Activated CD8-positive, alpha-beta T cell treated with anti-CD3 and anti-CD28 coated beads, Interleukin-2, amount 10 ng/mL, durations not matched to agents 7 days and 5 days (primary cell): ENCODE measurements at places on chromosomes 7 and 10.

- no peak for DNase-seq
Measured at GRCh38 chr10:98295401-98295811, 27.4 kb upstream of the LOXL4 start.

- no peak for DNase-seq
Measured at GRCh38 chr10:20247891-20248708, 431.9 kb downstream of the PLXDC2 start.

DNA sequence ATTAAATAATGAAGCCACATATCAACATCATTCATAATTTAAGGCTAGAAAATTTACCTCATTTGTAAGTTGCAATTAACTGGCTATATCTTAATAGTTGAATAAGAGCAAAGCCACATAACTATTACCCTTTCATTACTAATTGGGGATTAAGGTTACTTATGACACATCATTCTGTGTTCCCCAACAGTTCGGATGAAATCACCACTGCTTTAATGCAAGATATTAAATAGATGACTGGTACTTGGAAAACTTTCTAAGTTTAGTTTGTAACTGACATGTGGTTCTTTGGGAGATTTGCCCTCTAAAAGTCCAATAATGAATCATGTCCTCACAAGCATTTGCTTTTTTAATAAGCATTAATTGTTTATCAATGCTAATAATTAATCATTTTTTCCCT, 109.1 kb downstream of the MTERF1 start:
- no peak for DNase-seq

- no peak for DNase-seq
Measured at GRCh38 chr7:135756191-135756590, 7.6 kb upstream of the FAM180A start.

- no peak for DNase-seq
Measured at GRCh38 chr7:128251337-128251736, 10.3 kb downstream of the LEP start.

DNA sequence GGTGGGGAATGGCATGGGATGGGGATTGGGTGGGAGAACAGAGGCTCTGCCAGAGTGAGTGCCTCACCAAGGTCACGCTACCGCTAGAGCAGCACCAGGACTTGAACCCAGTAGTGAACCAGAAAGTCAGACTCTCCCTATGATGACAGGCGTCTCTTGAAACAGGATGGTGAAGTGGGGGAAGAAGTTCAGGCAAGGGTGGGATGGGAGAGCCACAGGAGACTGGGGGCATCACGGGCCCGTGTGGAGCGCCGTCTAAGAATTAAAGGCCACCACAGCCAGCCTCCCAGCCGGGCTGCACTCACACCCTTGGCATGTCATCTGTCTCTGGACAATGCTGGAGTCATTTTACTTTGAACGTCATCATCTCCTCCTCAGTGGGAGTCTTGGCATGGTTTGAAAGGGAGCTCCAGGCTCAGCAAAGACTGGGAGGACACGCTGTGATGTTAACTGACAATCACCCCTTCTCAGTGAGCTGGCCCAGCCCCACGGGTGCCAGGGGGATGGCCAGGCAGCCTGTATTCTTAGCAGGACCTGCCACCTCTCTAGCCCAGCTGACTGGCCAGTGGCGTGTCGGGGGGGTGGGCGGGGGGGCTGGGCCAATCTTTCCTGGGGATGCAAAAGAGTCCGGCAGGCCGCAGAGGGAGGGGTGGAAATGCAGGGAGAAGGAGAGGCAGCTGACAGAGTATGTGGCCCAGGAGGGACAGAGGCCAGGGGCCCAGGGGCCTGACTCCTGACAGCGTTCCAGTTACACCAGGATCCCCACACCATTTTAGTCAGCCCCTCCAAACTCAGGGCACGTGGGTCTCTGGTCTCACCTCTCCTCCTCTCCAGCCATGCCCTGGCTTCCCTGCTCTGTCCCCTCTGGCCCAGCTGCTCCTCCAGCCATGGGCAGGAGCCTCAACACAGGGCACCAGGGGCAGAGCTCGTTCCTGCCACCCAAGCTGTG, 96.2 kb downstream of the VOPP1 start:
- no peak for DNase-seq

DNA sequence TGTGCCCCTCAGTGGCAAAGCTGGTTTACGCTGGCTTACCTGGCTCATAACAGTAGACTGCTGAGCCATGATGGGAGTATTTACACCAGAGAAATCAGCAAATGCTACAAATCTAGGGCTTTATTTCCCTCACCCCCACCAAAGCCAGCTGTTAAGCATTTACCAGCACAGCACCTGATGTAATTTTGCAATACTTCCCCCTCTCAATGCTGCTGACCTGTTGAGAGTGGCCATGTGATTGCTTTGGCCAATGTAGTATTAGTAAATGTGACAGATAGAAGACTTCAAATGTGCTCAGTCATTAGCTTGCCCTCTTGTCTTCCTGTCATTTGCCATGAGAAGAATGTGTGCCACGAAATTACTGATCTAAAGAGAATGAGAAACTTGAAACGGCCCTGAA, 46.6 kb downstream of the HERPUD2 start:
- DNase-seq, result no peak

- DNase-seq, result no peak
Measured at GRCh38 chr7:116497708-116498107, 1.8 kb upstream of the CAV2 start.

GRCh38 chr10:110392868-110393740, 88.4 kb upstream of the SMNDC1 start:
- DNase-seq, result no peak

- DNase-seq, result no peak
Measured at GRCh38 chr10:129331207-129331838, 135.7 kb upstream of the MGMT start.

GRCh38 chr10:98344589-98345038, 70.4 kb downstream of the PYROXD2 start:
- no peak for DNase-seq

DNA sequence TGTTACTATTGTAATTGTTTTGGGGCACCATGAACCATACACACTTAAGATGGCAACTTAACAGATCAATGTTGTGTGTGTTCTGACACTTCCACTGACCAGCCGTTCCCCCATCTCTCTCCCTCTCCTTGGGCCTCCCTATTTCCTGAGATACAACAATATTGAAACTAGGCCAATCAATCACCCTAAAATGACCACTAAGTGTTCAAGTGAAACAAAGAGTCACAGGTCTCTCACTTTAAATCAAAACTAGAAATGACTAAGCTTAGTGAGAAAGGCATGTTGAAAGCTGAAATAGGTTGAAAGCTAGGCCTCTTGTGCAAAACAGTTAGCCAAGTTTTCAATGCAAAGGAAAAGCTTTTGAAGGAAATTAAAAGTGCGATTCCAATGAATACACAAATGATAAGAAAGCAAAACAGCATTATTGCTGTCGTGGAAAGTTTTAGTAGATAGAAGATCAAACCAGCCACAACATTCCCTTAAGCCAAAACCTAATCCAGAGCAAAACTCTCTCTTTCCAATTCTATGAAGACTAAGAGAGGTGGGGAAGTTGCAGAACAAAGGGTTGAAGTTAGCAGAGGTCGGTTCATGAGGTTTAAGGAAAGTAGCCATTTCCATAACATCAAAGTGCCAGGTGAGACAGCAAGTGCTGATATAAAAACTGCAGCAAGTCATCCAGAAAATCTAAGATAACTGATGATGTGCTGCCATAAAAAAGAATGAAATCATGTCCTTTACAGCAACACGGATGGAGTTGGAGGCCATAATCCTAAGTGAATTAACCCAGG, 90.6 kb downstream of the MTPN start:
- no peak for DNase-seq

DNA sequence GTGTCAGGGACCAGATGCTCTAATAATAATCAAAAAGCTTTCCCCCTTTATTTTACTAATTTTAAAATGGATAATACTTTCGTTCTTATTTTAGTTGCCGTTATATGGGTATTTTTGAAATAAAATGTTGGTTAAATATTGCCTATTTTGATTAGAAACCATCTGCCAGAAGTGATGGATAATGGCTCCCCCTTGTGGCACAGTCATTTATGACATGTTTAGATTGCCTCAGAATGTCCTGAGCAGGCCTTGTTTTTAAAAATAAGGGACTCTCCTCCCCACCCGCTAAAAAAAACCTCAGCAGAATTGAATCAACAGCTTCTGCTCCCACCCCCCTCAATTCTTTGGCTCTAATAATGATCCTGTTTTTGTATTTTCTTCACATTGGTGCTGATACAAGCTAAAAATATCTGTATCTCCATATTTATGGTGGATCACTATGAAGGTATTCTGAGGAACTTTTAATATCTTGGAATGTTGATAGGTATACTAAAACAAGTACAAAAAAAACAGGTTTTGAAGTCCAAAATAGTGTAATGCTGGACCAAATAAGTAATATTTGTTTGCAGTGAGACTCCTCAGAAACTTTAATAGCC, 38.8 kb downstream of the TMEM60 start:
- peak; percentile 81 for DNase-seq

- no peak for DNase-seq
Measured at GRCh38 chr7:97460433-97460832, 271.5 kb upstream of the TAC1 start.

- no peak for DNase-seq
Measured at GRCh38 chr7:114085313-114085591, 166.4 kb upstream of the PPP1R3A start.

DNA sequence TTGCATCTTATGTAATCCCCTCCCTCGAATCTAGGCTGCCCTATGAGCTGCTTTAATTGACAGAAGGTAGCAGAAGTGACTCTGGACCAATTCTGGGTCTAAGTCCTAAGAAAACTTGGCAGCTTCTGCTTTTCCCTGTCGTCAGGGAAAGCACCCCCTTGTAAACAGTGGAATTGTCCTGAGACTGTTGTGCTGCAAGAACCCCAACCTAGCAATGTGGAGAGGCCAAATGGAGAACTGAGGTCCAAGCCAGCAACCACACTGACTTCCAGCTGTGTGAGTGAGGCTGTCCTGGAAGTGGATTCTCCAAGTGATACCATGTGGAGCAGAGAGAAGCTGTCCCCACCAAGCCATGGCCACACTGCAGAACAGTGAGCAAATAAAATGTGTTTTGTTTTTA, 75.5 kb downstream of the ARHGAP22 start:
- DNase-seq, result no peak

GRCh38 chr7:24199978-24200377, 84.0 kb upstream of the NPY start:
- DNase-seq, result no peak

DNA sequence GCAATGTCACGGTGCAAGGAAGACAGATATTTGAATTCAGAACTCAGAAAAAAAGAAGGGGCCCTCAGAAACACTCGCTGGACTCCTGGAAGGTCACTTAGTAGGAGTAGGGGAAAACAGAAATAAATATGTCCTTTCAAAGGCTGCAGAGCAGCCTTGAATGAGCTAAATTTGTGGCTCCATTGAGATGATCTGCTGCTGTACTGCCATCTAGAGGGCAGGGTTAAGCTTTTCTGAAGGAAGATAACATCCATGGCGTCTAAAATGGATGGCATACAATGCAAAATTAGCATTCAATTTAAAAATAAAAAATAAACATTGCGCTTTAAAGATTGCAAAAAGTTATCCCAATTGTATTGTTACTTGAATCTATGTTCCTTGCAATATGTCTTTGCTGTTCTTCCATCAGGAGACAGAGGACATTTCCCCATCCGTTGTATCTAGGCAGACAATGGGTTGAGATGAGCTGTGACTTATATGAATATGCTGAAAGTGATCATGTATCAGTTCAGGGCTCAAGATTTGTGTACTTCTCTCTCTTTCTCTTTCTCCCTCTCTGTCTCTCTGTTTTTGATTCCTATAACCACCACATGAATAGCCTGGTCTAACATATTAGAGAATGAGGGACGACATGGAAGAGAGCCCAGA, 642.2 kb downstream of the SH2D4B start:
- peak; percentile 21 for DNase-seq

GRCh38 chr7:1076184-1077072, 11.5 kb upstream of the GPER1 start:
- DNase-seq, result no peak

DNA sequence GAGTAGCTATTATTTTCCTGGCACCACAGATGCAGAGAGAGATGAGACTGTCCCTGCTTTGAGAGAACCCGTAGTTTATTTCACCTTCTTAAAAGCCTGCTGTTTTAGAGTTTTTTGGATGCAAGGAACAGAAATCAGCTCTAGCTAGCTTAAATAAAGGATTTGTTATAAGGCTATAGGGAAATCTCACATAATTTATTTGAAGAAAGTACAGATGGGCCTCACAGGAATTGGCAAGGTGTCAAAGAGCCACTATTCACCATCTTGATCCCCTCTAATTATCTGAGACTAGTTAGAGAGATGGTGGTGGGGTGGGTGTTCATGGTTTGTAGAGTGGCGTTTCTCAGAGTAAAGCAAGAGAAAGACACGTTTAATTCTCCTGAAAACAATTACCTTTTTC, 7.3 kb downstream of the KMT2E start:
- DNase-seq, result no peak

- no peak for DNase-seq
Measured at GRCh38 chr7:154569916-154570315, 433.0 kb downstream of the PAXIP1 start.

GRCh38 chr7:47283497-47284131, 298.3 kb downstream of the TNS3 start:
- DNase-seq, result no peak

- no peak for DNase-seq
Measured at GRCh38 chr10:77350134-77350533, 287.5 kb downstream of the KCNMA1 start.

- DNase-seq, result no peak
Measured at GRCh38 chr7:95595746-95596197, 544 bp downstream of the PDK4 start.

DNA sequence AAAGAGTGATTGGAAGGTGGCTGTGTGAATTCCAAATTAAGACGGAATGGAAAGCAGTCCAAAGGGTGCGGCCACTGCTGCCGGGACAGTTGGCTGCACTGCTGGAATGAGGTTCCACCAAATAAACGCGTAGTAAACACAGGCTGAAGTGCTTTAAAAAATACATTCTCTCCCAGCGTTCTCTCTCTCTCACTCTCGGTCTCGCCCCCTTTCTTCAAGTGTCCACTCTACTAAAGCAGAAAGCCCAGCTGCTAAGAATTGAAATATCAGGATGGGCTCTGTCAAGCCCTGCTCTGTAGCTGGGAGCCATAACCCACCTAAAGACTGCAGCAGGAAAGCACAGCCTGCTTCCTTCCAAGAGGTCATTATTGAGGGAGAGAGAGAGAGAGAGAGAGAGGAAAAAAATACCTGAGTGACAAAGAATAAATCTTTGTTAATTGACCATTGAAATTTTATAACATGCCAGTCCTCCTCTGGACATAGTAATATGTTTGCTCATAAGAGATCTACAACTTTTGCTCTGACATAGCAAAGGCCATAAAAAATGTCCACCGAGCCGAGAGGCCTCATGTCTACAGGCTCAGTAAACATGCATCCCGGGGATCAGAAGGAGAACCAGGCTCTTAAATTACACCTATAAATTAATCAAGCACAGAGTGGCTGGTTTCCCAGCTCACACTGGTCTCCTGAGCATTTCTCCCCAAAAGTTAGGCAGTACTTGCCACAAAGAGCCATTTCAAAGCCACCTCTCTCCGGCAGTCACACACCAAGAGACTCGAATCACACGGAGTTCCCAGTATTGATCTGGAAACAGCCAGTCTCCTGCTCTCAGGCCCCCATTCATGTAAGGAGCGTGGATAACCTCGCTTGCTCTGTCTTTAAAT, 72.8 kb downstream of the FGFR2 start:
- no peak for DNase-seq

GRCh38 chr10:80487791-80488538, 33.9 kb downstream of the TSPAN14 start:
- DNase-seq, result peak; percentile 88

- DNase-seq, result no peak
Measured at GRCh38 chr10:80252296-80252887, 37.1 kb downstream of the MAT1A start.

GRCh38 chr7:95798401-95798930, 26.1 kb downstream of the DYNC1I1 start:
- DNase-seq, result no peak
